ENCODE measurements at places on chromosomes 1 and 21.

GRCh38 chr1:175221557-175222175, 29.1 kb upstream of the KIAA0040 start:
- DNase-seq = peak; percentile 79

DNA sequence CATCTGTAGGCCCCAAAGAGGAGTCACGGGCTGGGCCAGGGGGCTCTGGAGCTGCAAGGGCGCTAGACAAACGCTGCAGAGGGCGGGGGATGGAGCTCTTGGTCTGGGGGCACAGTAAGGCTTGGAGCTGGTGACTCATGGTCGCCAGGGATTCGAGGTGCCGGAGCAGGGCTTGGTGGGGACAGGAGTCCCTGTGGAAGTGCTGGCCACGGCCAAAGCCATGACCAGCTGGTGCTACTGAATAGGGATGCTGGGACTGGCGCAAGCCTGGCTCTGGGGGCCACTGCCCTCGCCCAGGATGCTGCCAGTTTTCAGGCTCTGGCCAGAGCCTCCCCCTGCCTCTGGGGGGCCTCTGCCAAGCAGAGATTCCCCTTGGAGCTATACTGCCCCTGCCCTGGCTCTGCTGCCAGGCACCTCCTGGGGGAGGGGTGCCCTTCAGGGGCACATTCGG, 25.2 kb downstream of the SPOCD1 start:
- no peak for DNase-seq

GRCh38 chr21:43734131-43734927, 15.4 kb downstream of the PDXK start:
- no peak for DNase-seq

GRCh38 chr1:90104941-90105538, 110.1 kb downstream of the ZNF326 start:
- no peak for DNase-seq

- DNase-seq = no peak
Observed at GRCh38 chr1:26295194-26296138, 11.0 kb downstream of the UBXN11 start.

- peak; percentile 35 for DNase-seq
Observed at GRCh38 chr1:47986761-47987200, 10.4 kb downstream of the TRABD2B start.

- no peak for DNase-seq
Observed at GRCh38 chr1:52444463-52444862, 40.1 kb downstream of the PRPF38A start.

DNA sequence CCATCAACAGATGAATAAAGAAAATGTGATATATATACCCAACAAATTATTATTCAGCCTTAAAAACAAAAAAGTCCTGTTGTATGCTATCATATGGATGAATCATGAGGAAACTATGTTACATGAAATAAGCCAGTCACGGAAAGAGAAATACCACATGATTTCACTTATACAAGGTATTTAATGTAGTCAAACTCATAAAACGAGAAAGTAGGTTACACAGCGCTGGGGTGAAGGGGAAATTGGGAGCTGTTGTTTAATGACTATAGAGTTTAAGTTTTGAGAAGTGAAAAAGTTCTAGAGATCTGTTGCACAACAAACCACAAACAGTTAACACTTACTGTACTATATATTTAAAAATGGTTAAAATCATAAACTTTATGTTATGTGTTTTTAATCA, 58.5 kb downstream of the SLC25A24 start:
- DNase-seq = no peak

DNA sequence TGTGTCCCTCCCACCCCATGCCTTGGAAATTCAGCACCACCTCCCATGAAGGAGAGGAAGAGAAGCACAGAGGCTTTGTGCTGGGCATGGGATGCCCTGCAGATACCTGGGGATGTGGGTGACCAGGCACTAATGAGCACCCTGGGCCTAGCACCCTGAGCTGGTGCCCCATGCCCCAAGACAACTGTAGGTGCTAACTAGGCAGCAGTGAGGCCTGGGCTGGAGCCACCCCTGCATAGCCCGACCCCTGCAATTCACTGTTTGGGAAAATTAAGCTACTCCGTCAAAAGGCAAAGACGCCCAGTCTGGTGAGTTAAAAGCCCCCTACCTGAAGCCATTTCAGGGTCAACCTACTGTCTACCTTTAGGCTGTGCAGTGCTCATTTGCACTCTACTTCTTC, 5.4 kb downstream of the KCNA2 start:
- DNase-seq = no peak

DNA sequence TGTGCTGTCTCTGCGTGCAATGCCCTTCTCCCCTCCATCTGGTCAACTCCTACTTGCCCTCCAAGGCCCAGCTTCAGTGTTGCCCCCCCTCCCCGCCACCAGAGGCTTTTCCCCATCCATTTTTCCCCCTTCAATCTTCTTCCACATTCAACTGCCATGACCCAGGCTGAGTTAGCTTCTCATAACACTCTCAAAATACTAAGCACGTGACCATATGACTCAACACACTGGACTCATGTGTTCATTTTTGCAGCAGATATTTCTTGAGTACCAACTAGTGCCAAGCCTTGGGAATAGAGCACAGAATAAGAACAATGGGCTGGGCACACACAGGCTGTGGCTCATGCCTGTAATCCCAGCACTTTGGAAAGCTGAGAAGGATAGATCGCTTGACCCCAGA, 132.1 kb downstream of the IGSF21 start:
- DNase-seq = no peak

DNA sequence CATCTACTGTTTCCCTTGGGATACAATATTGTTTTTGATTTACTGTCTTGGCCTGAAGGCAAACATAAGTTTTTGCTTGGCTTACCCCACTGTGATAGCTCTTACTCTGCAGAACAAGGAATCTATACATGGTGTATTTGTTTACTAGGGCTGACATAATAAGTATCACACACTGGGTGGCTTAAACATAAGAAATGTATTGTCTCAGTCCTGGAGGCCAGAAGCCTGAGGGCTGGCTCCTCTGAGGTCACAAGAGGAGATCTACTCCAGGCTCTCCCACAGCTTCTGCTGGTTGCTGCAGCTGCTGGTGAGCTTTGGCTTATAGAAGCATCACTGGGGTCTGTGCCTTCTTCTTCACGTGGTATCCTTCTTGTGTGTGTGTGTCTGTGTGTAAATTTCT, 30.7 kb upstream of the IGSF5 start:
- DNase-seq = no peak

GRCh38 chr1:154808261-154808908, 61.7 kb downstream of the KCNN3 start:
- DNase-seq = peak; percentile 69

DNA sequence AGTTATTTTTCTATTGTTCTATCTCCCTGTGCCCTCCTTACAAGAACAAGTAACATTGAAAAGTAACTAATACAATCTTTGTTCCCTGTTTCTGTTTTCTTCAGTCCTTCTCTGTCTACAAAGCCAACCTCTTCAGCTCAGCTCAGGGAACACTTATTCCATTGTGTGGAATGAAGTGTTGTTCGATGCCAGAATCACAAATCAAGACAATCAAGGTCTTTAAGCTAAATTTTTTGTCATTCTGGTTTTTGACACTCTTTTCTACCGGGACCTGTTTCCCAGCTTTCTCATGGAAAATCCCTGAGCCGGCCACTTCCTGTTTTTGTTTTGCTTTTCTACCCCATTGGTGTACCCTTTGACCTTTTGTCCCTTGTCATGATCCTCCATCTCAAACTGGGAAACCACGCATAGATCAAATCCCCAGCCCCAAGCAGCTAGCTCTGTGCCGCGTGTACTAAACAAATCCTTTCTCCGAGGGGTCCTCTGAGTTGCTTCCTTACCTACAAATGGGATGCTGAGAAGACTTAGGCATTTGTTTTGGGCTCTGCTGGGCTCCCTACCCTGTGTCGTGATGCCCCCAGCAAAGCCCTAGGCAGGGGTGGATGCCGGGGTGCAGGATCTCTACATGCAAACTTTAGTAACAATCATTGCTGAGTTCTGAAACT, 141.8 kb downstream of the TOMM20 start:
- peak; percentile 89 for DNase-seq

DNA sequence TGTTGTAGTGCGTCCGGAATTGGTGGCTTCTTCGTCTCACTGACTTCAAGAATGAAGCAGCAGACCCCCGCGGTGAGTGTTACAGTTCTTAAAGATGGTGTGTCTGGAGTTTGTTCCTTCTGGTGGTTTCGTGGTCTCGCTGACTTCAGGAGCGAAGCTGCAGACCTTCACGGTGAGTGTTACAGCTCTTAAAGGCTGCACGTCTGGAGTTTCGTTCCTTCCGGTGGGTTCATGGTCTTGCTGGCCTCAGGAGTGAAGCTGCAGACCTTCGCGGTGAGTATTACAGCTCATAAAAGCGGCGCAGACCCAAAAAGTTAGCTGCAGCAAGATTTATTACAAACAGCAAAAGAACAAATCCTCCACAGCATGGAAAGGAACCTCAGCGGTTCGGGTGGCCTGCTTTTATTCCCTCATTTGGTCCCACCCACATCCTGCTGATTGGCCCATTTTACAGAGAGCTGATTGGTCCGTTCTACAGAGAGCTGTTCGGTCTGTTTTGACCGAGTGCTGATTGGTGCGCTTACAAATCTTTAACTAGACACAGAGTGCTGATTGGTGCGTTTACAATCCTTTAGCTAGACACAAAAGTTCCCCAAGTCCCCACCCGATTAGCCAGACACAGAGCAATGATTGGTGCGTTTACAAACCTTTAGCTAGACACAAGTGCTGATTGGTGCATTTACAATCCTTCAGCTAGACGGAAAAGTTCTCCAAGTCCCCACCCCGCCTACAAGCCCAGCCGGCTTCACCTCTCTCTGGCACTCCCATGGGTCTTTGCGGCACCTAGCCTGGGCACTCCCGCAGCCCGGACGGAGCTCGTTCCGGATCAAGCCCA, 49.6 kb upstream of the KRTAP19-8 start:
- peak; percentile 85 for DNase-seq

- no peak for DNase-seq
Observed at GRCh38 chr1:188719735-188720134, 1757.9 kb downstream of the BRINP3 start.

DNA sequence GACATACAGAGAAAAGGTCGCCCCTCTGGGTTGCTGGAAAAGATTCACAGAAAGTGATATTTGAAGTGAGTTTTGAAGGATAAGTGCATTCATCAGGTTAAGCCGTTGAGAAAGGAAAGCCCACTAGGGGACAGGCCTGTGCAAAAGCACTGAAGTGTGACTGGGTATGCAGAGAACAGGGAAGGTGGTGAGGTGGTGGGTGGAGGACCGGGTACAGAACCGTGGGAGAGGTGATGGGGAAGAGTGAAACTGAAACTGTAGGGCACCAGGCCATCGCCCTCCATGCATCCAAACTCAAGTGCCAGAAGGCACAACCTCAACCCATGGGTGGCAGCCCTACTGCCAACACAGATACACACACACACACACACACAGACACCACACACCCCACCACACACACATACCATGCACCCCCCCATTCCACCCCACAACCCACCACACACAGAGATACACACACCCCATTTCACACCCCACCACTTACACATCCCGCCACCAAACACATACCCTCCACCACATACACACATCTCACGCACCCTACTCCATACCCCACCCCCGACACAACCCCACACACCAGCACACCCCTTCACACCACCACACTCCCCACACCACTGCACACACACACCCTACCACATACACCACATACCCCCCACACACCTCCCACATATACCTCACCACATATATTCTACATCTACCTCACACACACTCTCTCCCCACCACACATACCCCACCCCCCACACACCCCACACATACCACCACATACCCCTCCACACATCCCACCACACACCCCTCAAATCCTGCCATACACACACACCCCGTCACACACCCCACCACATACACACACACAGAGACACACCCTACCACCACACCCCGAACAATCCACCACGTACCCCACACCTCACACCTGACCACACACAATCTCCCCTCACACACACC, 59.0 kb downstream of the TSEN15 start:
- DNase-seq = no peak

GRCh38 chr21:16072737-16073136, 343.0 kb downstream of the USP25 start:
- DNase-seq = no peak

DNA sequence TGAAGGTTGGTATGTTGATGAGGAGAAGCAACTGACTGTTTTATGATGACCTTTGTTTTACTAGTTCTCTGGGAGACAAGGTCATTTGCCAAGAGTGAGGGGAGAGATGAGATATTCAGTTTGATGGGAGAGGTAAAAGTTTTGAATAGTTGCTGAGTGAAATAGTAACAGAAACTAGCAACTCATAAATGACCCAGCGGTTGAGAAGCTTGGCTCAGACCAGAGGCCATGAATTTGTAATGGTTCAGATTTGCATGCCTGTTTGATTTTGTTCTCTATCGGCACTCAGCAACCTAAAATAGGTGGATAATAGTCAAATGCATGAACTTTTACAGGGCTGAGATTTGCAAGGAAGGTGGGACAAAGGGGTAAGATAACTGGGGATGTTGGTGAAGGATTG, 6.6 kb downstream of the CCDC30 start:
- no peak for DNase-seq

GRCh38 chr1:115765091-115765490, 3.4 kb downstream of the CASQ2 start:
- no peak for DNase-seq

- peak; percentile 81 for DNase-seq
Observed at GRCh38 chr1:223752721-223753515, 40.6 kb downstream of the CAPN2 start.

GRCh38 chr1:89935235-89935634, 59.7 kb upstream of the ZNF326 start:
- DNase-seq = no peak

GRCh38 chr1:54163573-54163972, 10.8 kb upstream of the CDCP2 start:
- no peak for DNase-seq

- DNase-seq = no peak
Observed at GRCh38 chr1:41619511-41620364, 135.3 kb upstream of the EDN2 start.

DNA sequence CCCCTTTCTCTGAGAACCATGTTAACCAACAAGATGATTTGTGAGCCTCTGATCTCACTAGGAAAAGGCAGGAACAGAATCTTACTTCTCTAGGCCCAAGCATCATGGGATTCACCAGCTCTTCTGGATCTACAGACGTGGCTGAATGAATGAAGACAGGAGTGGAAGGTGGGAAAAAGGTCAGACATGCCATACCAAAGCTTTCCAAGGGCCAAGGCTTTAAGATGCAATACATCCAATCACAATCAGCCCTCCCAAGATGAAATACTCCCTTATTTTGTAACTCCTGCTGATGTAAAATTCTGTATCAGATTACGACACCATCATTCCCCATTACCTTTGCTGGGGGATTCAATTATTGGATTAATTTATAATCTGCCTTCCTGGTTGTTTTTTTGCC, 80.9 kb downstream of the SSBP3 start:
- no peak for DNase-seq

Measured in ELF-1 (cell line).